ENCODE measurements at places on chromosomes 16 and 17. TPM values are rescaled to one million over a fixed set of nuclear protein-coding genes. Genes with fewer than 3 reads are reported as not detected.

SCGB1C2 gene
- not detected for total RNA-seq

CPNE7 gene
- not detected for total RNA-seq

CD300H gene
- total RNA-seq: not detected

PLEKHG4 gene
- 13.6 TPM for total RNA-seq

KRT25 gene
- not detected for total RNA-seq

HOXB5 gene
- total RNA-seq: not detected

DNA sequence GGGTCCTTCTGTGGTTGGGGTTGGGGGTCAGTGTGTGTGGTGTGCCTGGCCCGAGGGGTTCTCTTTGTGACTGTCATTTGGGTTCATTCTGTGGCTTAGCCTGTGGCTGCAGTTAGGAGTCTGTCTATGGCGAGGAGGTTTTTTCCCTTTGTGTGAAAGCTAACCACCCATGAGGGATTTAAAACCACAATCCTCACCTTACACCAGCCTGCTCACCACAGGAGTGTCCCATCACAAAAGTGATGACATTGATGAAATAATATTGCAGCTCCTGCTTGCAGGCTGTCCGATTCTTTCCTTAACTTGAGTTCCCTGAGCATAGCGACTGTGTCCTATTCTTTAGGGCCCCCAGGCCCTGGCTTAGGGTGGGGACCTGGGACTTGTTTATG lies 113.6 kb downstream of the RAP1GAP2 start:
- DNase-seq: no peak

DNA sequence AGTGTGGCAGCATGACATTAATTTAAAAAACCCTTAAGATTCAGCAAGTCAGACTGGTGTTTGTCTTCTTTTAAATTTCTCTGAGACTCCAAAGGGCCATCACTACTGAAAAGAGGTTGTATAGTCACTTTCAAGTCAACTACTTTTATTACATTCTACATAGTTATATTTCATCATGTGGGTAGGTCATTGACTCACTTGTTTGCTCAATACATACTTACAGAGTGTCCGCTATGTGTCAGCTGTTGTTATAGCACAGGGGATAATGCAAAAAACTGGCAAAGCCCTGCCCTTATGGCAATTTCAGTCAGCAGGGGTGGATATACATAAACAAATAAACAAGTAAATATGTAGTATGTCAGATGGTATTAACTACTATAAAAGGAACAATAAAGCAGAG lies 2.5 kb upstream of the MYH4 start:
- no peak for DNase-seq

DNA sequence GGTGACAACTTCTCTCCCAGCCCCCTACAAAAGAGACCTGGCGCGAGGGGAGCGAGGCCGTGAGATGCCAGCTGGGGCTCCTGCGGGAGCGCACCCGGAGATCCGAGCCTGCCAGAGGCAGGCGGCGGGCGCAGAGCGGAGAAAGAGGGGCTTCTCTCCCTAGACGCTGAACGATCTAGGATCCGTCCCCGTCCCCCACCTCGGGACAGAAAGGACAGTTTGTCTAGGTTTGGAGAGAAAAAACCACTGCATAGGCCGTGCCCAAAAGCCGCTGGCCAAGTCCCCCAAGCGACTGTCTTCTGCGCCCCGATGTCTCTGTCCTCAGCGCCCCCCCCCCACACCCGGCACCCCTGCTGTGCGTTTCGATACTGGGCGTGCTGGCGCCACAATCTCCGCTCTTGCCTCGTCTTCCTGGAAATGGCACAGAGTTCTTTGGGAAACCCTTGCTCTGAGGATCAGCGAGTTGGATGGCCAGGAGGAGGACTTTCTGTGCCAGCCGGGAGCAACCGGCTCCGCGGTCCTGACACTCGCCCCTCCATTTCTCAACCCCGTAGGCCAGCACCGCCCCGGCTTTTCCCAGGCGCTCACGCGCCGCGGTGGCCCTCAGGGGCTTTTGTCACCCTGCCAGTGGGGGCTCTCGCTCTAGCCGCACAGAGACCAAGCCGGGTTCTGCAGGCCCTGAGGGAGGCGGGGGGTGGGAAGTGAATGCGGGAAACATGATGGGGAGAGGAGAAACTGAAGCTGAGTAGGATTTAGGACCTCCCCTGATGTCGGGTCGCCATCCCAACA lies 1.0 kb downstream of the SSTR2 start:
- no peak for DNase-seq

DNA sequence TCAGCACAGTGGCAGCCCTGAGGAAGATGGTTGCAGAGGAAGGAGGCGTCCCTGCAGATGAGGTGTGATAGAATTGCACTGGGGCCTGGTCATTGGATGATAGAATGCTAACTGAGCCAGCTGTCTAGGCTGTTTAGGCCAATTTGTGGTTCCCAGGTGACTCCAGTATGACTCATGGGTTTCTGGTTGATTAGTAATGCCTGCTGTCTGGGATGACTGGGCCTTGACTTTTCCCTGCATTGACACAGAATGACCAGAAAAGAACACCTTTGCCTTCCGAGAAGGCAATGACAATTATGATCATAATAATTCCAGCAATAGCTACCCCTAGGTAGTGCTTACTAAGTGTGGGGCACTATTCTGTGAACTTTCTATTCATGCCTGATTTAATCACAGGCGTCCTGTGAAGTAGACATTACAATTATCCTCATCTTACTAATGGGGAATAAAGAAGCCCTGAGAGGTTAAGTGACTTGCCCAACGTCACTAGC lies 31.5 kb downstream of the USP43 start:
- peak; percentile 32 for DNase-seq

DNA sequence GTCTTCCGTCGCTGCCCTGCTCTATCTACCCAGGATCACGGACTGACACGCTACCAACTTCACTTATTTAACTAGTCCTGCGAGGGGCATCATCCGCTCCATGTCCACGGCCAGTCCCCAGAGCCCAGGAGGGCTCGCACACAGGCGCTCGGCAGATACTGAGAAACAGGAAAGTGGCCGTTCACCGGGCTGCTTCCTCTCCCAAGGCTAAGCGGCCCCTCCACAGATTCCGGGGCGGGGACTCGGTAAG lies 388 bp downstream of the OXLD1 start:
- DNase-seq: peak; percentile 36

DNA sequence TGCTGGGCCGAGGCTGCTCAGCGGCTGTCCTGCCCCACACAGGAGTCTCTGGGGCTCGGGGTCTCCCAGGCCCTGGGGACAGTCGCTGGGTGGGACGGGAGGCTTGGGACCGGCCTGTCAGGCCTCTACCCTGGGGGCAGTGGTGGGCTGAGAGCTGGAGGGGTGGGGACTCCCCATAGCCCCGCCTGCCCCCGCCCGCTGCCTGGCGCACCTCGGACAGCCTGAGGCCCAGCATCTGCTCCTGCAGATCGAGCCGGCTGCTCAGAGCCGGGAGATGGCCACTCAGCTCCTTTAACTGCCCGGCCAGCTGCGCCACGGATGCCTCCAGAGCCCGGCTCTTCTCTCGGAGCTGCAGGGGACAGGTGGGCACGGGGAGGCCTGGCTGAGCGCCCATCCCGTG lies 6.7 kb downstream of the PERCC1 start:
- no peak for DNase-seq

DNA sequence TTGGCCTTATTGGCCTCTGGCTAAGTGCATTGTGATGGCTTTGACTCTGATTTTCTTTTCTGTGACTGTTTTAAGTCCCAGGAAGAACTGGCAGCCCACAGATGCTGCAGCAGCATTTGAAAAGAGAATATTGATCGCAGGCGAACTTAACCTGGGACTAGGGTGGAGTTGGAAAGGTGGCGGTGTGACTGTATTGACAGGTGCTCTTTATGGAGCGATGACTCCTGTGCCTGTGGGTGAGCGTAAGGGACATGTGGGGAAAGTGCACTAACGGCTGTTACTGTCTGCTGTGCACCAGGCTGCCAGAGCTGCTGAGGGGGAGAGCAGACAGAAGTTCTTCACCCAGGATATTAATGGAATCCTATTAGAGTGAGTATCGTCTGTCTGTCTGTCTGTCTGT lies 21.3 kb downstream of the UBN1 start:
- DNase-seq: no peak

GRCh38 chr17:71760062-71760720 lies 360.6 kb upstream of the SOX9 start:
- DNase-seq: no peak

GRCh38 chr16:73289232-73289631 lies 241.3 kb upstream of the ZFHX3 start:
- no peak for DNase-seq

DNA sequence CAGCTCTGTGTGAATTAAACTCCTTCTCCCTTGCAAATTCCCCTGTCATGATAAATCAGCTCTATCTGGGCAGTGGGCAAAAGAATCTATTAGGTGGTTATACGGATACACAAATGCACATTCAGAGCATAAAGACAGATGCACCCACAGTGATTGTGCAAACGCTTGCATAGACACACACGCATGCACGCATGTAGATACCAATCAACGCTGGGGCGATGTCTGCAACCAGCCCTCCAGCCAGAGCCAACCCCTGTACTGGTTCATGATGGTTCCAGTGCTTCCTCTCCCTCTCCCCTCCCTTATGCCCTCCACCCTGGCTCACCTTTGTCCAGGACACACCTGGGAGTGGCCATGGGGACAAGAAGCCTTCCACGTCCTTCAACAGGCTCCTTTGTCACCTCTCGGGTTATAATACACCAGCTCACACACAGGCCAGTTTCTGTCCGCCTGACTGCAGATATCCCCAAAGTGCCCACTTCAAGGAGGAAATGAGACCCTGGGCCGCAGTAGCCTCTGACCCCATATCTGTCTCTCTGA lies 33.1 kb upstream of the SNN start:
- DNase-seq: no peak

GRCh38 chr17:78137392-78138203 lies 7.0 kb downstream of the TMC8 start:
- no peak for DNase-seq

- DNase-seq: no peak
Measured at GRCh38 chr17:34135841-34136240, 119.2 kb upstream of the CCL2 start.
